ENCODE measurements at places on chromosomes 11 and 22. TPM values are rescaled to one million over a fixed set of nuclear protein-coding genes. Genes with fewer than 3 reads are reported as not detected.

The PDE2A gene
- 1.4 TPM for total RNA-seq

The SHISAL1 gene
- 0.03 TPM for total RNA-seq

The APOA4 gene
- total RNA-seq, result not detected

The C1QTNF5 gene
- total RNA-seq, result not detected

The C11orf68 gene
- total RNA-seq, result 41.7 TPM

The DEFB131B gene
- total RNA-seq, result not detected

The SORL1 gene
- 67.1 TPM for total RNA-seq

The APOBEC3A gene
- not detected for total RNA-seq

The NAALAD2 gene
- total RNA-seq, result 0.04 TPM

The MS4A12 gene
- not detected for total RNA-seq

The RIC3 gene
- total RNA-seq, result 0.39 TPM

The ACRV1 gene
- not detected for total RNA-seq

The LYVE1 gene
- total RNA-seq, result not detected

The ACR gene
- total RNA-seq, result not detected

The TEX54 gene
- total RNA-seq, result not detected

The TUBA8 gene
- 0.34 TPM for total RNA-seq

The B3GAT1 gene
- total RNA-seq, result 0.03 TPM

The CREB3L1 gene
- total RNA-seq, result 0.88 TPM

The PTPRCAP gene
- total RNA-seq, result 0.32 TPM

The FGF19 gene
- 0.17 TPM for total RNA-seq

The E2F8 gene
- 4.4 TPM for total RNA-seq

The MAPK8IP2 gene
- total RNA-seq, result 0.28 TPM

The FOSL1 gene
- total RNA-seq, result 153 TPM

The CRACR2B gene
- total RNA-seq, result 1.4 TPM

The TESMIN gene
- 6.3 TPM for total RNA-seq

The SYT12 gene
- total RNA-seq, result 0.10 TPM

The HTR3A gene
- not detected for total RNA-seq

The OR51B4 gene
- total RNA-seq, result not detected

The MFRP gene
- not detected for total RNA-seq

The CDKN1C gene
- total RNA-seq, result 2.4 TPM

The OR8G1 gene
- not detected for total RNA-seq

The RIMBP3C gene
- total RNA-seq, result not detected

The PRR5L gene
- 39.0 TPM for total RNA-seq

The ART5 gene
- total RNA-seq, result not detected

The CCDC116 gene
- total RNA-seq, result 0.07 TPM

The NLRP14 gene
- total RNA-seq, result 0.07 TPM

The C11orf42 gene
- not detected for total RNA-seq

The MTCH2 gene
- 119 TPM for total RNA-seq

The ZC3H12C gene
- total RNA-seq, result 12.6 TPM

The DUSP8 gene
- total RNA-seq, result 0.88 TPM

The ZNF214 gene
- 2.1 TPM for total RNA-seq

The EHF gene
- total RNA-seq, result 97.2 TPM

The BANF1 gene
- 118 TPM for total RNA-seq

The PLEKHA7 gene
- 0.20 TPM for total RNA-seq

The TP53I11 gene
- total RNA-seq, result 38.4 TPM

The MAJIN gene
- 0.04 TPM for total RNA-seq

The SNX19 gene
- total RNA-seq, result 35.1 TPM

The HTR3B gene
- not detected for total RNA-seq
